ENCODE measurements at places on chromosomes 13 and 19.

DNA sequence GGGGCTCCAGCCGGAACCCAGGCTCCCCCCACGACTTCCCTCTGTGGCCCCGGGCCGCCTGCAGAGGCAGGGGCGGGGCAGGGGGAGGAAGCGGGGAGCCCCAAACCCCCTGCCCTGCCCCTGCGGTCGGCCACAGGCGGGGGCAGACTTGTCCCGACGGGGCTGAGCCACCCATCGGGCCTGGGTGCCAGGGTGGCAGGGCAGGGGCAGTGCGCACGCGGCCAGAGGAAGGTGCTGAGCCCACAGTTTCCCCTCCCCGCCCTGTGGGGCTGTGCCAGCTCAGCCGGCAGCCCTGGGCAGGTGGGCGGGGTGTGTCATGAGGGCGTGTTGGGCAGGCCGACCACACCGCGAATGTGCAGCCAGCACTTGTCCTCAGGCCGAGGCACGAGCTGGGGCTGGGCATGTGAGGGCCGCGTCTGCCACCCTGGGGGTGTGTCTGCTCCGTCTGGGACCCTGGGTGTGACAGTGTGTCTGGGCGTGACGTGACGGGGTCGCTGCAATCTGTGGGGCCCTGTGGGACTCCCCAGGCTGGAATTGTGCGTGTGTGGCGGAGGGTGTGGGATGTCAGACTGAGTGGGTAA lies 17.7 kb downstream of the CCDC97 start:
- DNase-seq, result no peak

DNA sequence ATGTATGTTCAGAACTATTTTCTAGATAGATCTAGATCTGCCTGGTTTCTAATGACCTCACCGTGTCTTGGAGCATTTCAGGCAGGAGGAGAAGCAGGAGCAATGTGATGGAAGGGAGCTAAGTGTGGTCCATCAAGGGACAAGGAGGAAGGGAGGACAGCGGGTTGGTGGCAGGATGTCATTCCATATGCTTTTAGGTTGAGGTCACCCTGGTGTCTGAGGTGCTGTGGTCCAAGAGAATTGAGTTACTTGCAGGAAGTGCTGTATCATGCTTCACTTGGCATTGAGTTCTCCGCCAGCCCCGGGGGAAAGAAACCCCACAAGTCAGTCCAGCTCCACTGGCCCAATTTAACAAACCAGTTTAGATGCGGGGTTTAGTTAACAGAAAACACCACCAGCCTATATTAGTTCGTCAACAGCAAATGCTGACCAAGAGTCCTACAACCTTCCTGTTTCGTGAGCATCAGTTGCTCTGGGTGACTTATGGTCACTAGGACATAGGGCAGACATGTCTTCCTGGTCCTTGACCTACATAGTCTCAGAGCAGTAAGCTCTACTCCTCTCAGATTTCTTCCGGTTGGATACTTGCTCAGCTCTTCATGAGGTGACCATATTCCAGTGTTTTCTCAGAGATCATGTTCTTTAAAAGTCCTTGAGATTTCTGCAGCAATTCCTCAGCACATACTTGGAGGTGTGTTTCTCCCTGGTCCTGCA lies 79.4 kb downstream of the MBNL2 start:
- no peak for DNase-seq

DNA sequence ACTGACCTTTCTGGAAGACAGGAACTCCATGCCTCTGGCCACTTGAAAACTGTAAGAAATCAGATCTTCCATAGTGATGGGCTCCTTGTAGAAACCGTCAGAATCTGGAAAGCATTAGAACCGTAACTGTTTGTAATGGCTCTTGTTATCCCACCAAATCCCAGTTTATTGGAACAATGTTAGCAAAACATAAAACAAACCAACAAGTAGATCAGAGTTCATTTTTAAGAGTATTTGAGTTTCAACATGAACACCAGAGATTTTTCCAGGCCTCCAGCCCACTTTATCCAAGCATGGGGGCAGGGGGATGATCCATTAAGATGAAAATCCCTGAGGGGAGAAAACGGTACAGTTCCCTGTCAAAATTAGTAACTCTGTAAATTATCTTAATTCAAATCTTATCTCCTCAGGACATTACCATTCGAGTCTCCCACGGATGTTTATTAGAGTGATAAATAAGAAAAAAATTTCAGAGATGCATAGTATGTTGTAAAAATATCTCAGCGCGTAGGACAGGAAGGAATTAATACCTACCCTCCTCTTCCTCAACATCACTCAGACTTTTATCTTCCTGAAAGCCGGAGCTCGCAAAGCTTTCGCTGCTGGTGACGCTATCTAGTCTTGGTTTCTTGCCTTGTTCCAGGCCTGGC lies 172.5 kb downstream of the FLT1 start:
- no peak for DNase-seq

- no peak for DNase-seq
These were observed 128.2 kb downstream of the MZT1 start for GRCh38 chr13:72599178-72599743.

DNA sequence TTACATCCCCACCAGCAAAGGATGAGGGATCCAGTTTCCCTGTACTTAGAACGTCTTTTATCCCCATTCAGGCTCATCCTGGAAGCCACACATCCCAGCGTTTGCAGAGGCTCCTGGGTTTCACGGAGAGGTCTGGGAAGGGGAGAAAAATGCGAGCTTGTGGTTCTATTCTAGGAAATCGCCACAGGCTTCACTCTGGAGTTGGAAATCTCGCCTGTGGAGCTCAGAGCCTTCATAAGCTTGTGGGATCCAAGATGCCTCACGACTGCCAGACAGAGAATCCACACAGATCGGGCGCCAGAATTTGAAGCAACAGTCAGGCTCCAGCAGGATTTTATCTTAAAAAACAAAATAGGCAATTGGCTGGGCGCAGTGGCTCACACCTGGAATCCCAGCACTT lies 157.9 kb downstream of the PTPRS start:
- DNase-seq, result no peak

DNA sequence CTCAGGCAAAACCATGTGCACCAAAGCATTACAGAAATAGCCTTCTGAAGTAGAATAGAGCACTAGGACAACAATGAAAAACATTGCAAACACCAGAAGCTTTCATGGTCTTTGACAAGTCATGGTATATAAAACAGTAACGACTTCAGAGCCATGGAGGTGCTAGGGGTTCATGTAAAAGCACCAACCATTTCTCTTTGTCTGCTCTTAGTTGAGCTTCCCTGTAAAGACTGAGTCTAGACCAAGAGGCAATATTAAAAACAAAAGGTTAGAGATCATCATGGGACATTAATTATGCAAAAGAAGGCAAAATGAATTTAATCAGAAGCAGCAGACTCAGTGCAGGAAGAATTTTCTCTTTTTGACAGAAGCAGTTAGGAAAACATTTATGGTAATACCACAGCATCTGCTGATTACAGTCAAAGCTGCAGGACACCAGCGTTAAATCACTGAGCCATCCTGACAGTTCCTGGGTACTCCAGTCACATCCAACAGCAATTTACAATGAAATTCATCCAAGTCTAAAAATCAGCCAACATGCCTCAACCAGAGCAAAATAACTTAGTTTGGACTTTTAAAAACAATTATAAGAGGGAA lies 476.8 kb downstream of the DIAPH3 start:
- no peak for DNase-seq

DNA sequence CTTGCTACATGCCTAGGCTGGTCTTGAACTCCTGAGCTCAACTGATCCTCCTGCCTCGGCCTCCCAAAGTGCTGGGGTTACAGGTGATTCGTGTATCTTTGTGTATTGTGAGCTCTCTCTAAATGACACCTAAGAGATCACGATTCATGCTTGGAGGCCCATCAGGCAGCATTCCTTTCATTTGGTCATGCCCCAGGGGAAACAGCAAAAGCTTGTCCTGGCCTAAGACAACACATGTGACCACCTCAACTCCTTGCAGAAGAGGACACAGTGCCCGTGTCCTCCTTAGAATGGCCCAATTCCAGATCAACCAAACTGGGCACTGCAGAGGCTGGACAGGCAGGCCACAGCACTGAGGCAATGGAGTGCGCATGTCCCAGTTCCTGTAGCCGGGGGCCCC lies 32.5 kb downstream of the ZC3H4 start:
- DNase-seq, result no peak

GRCh38 chr19:35712567-35713505 lies 5.0 kb upstream of the KMT2B start:
- no peak for DNase-seq

DNA sequence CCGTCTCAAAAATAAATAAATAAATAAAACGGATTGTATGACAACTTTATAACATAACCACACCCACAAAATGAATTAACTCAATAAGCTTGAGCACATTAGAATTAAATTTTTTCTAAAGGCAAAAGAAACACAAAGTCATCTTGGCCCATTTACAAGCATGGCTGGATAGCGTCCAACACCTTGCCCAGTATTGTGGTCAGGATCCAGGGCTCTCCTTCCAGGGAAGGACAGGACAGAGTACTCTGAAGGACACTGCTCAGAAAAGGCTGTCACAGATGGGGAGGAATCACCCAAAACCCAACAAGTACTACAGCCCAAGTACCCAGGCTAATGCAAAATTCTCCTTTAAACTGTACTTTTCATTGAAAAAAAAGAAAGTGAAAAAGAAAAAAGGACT lies 27.1 kb downstream of the SUGP2 start:
- DNase-seq, result no peak

- DNase-seq, result no peak
These were observed 46.7 kb upstream of the MEDAG start for GRCh38 chr13:30859326-30859725.

DNA sequence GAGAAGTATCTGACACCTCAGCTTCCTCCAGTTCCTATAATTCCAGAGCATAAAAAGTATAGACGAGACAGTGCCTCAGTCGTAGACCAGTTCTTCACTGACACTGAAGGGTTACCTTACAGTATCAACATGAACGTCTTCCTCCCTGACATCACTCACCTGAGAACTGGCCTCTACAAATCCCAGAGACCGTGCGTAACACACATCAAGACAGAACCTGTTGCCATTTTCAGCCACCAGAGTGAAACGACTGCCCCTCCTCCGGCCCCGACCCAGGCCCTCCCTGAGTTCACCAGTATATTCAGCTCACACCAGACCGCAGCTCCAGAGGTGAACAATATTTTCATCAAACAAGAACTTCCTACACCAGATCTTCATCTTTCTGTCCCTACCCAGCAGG lies 3.1 kb downstream of the KLF5 start:
- no peak for DNase-seq

GRCh38 chr19:35291259-35291658 lies 702 bp upstream of the MAG start:
- no peak for DNase-seq

DNA sequence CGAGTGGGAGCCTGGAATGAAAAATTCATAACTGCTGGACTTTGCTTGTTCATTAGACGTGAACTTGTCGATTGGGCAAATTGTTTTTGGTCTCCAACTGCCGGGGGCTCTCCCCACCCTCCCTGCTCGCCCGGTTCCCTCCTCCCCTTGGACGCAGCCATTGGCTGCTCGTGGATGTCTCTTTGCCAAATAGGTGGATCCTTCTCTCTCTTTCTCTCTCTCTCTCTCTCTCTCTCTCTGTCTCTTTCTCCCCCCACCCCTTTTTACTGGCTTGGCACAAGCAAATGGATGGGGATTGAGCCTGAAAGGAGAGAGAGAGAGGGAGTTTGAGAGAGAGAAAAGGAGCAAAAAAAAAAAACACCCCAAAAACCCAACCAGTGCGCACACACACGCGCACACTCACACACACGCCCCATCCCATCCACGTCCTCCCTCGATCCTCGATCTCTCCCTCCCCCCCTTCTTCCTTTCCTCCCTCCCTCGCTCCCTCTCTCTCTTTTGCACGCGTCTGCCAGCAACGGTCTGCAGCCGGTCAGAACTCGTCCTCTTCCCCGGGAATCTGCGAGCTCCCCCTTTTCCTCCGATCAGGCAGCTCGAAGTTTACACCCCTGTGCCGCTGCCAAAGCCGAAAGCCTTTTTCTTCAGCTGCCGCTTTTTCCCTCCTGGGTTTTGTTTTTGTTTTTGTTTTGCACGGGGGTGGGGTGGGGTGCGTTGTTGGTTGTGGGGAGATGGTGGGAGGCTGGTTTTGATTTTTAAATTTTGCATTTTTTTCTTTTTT lies 27.8 kb downstream of the NFIX start:
- no peak for DNase-seq

GRCh38 chr13:98710521-98710920 lies 42.0 kb downstream of the SLC15A1 start:
- no peak for DNase-seq

- no peak for DNase-seq
These were observed 6.2 kb upstream of the PTBP1 start for GRCh38 chr19:791007-791566.

DNA sequence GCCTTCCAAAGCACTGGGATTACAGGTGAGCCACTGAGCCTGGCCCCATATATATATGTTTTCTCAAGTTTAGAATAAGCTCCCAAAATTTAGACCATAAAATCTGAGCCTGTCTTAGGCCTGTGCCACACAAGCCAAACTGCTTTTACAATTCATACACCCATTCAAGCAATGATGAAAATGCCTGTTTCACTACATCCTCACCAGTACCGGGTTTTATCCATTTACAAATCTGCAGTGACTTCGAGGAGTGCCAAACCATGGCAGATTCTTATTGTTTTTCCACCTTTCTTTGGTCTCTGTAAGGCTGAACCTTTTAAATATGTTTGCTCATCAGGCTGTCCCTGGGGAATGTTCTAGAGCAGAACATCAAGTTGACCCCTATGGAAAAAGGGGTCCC lies 9.6 kb upstream of the NFIC start:
- DNase-seq, result no peak

DNA sequence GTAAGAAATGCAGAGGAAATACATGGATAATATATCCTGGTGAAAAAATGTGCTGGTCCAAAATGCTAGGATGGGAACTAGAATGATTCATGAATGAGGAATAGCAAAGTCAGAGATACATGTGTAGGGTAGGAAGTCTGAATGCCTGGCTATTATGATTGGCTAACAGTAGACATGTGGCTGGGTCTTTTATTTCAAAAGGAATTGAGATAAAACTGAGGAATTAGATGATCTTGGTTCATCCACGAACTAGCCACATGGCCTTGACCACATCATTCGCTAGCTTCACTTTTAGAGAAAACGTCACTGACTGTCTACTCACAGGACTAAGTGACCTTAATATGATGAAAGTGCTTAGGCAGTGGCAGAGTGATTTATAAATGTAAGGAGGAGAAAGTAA lies 103.1 kb downstream of the TRPC4 start:
- no peak for DNase-seq

- DNase-seq, result no peak
These were observed 94.7 kb downstream of the MIPEP start for GRCh38 chr13:23794267-23795161.

- no peak for DNase-seq
These were observed 177.0 kb downstream of the RFC3 start for GRCh38 chr13:33994826-33995502.
